ENCODE measurements at places on chromosomes 16 and 17.

- no peak for DNase-seq
Observed at GRCh38 chr17:42702446-42702845, 20.1 kb downstream of the CNTNAP1 start.

DNA sequence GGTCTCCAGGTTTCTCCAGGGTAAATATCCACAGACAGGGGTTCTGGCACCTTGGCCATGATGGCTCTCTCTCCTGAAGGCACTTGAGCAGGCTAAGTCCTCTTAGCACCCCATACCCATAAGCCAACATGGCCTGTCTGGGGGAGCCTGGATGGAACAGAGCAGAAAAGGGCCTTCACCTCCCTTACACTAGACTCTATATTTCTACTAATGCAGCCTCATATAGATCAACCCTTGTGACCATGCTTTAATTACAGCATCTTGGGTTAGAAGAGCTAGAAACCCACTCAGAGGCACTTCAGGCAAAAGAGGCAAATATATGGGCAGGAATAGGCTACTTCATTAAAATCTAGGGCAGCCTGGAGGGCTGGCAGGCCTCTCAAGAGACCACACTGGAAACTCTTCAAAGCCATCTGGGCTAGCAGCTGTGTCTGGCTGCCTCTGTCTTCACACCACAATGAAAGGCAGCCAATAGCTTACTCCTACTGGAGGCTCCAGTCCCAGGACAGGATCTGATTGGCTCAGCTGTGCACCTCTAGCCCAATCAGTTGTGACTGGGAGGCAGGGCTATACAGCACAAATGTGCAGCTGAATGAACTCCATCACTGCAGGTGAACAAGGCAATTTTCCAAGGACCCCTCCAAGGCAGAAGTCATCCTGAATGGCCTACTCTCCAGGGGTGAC, 4.7 kb upstream of the CDT1 start:
- DNase-seq = no peak

GRCh38 chr17:3669085-3669347, 404 bp downstream of the EMC6 start:
- DNase-seq = no peak

DNA sequence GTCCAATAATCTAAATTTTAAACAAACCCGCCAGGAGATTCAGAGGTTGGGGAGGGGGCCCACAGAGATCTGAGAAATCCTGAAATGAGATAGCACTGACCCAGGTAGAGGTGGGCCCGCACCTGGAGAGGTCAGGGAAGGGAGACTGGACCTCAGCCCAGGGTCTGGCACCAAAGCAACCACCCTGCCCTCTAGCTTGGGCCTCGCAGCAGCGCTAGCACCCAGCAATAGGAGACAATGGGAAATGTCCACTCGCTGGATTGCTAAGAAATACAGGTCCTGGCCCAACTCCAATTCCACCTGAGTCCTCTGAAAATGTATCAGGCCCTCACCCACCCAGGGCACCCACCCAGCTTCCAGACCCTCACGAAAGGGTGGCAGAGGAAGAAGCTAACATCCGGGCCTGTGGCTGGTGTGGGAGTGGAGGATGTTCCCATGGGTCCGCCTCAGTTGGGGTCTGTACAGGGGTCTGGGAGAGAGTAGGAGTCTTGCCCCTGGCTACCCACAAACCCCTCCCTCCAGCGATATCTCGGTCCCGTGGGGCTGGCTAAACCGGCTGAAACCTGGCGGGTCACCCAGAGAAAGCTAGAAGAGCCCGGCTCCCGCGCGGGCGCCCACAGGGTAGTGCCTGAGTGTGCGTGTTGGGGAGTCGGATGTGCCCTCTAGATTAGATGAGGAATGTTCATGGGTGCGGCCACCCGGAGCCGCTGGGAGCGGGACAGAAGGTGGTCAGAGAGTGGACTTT, 1.1 kb downstream of the PLLP start:
- no peak for DNase-seq

DNA sequence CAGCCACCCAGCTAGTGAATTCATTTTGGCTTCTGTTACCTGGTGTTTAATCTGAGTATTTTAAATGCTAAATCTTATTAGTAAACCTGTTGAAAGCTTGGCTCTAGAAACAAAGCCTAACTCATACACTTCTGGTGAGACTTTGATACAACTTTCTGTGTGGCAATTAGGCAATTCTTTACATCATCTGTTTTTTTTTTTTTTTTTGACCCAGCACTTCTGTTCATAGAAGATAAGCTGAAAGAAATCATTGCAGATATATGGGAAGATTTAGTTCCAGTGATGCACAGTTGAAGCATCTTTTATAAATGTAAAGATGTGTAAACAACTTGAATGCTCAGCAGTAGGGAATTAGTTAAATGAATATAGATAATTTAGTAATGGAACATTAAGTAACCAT, 21.7 kb upstream of the ABCC11 start:
- DNase-seq = no peak

DNA sequence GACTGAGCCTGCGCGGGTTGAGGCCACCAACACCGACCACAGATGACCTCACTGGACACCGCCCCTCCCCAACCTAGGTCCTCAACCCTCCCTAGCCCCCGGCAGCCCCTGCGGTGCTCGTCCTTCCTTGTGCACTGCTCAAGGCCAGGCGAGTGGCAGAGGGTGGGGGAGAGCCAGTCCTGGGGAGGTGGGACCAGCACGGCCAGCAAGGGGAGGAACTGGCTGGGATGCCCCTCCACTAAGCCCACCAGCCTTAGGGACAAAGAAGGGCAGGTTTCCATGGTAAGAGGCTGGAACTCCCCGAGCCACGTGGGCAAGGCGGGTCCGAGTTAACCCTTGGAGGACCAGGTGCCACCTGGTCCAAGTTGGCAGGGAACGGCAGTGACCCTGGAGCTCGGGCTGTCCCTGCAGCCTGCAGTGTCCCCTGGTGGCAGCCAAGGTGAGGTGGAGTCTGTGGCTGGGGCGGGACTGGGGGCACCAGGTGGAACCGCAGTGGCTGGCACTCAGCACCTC, 9.2 kb downstream of the FSCN2 start:
- DNase-seq = no peak

DNA sequence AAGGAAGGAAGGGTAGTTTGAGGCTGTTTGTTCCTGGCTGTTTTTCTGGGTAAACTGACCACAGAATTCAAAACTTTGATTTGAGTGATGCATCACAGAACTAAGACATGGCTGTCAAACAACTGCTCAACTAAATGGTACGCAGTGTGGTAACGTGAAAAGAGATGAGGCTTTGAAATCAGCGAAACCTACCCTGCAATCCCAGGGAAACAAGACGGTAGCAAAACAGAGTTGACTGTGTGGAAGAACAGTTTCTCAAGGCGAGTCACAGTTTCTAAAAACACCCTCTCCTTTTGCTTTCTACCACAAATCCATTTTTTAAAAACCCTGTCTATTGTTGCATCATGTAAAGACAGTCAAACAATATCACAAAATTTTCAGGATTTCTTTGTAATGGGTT, 156.0 kb upstream of the MAF start:
- DNase-seq = no peak

DNA sequence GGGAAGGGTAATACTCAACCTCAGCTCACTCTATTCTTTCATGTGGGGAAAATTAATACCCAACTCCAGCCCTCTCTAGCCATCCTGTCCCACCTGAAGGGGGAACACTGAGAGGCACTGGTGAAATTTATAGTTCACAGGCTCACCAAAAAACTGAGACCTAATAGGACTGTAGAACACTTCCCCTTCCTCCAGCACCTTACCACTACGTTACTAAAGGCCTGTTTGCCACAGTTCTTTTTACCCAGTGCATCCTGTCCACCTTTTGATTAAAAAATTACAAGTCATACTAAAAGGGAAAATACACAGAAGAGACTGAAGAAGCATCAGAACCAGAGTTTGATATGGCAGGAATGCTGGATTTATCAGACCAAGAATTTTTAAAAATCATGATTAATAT, 26.0 kb downstream of the DHRS7B start:
- DNase-seq = no peak

- DNase-seq = no peak
Observed at GRCh38 chr17:32341141-32341856, 674 bp downstream of the C17orf75 start.

DNA sequence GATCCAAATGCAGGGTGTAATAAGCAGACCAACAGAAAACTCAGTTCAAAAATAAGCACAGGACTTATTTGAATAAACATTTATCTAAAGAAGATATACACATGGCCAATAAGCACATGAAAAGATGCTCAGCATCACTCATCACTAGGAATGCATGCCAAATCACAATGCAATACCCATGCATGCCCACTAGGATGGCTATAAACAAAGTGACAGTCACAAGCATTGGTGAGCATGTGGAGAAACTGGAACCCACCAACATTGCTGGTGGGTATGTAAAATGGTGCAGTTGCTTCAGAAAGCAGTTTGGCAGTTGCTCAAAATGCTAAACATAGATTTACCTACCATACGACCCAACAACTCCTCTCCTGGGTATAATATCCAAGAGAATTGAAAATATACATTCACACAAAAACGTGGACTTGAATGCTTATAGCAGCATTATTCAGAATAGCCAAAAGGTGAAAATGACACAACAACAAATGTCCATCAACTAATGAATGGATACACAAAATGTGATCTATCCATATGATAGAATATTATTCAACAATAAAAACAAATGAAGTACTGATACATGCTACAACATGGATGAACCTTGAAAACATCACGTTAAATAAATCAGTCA, 20.1 kb downstream of the UBE2O start:
- no peak for DNase-seq

- DNase-seq = no peak
Observed at GRCh38 chr17:5695480-5695879, 111.2 kb upstream of the NLRP1 start.

GRCh38 chr17:42413464-42414040, 9.5 kb downstream of the CAVIN1 start:
- no peak for DNase-seq

Measured in NT2/D1 (cell line).